ENCODE measurements at places on chromosomes 12 and 14.

DNA sequence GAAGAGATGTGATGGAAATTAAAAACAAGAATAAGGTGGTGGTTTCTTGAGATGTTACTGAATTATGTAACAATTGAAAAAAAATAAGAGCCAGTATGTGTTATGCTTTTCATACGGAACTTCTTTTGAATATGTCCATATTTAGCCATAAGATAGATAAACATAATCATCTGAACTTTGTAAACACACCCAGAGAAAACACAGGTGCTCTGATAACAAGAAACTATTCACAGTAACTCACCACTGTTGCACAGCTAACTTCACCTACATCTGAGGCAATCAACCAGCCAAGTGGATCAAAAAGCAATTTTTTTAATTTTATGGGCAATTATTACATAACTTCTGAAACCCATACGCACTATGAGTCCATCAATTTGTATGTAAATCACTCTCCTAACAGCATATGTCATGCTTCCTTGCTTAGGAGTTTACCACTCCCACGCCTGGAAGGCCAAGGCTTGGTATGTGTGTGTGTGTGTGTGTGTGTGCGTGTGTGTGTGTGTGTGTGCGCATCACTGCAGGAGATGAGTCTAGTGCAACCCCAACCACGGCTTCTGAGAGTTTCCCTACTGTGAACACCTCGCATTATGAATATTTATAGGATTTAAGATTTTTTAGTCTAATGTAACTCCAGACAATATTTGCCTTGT, 443.4 kb downstream of the BCAT1 start:
- DNase-seq, result no peak

GRCh38 chr14:57189070-57189469, 79.6 kb downstream of the EXOC5 start:
- peak; percentile 8 for DNase-seq

- DNase-seq, result no peak
Observed at GRCh38 chr12:80704420-80704819, 3.0 kb upstream of the MYF6 start.

GRCh38 chr12:6405963-6406362, 22.0 kb downstream of the LTBR start:
- DNase-seq, result no peak

DNA sequence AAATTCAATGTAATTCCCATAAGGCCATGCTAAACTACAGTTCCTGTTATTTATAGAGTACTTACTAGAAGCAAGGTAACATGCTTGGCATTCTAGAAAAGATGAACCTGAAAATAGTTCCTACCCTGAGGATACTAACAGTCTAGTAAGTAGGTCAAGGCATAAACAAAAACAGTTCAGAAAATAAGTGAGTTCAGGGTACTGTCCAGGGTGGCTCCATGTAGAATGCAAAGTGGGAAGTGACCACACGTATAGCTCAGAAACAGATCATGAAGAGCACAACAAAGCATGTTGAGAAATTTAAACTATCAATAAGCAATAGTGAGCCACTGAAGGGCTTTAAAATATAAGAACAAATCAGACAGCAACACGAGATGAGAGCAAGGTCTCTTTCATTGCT, 2.3 kb downstream of the TMED10 start:
- no peak for DNase-seq

Measured in NB4 (cell line).